Renal pelvis (tissue), 12 donors: ENCODE measurements at places on chromosomes 5 and 9.

DNA sequence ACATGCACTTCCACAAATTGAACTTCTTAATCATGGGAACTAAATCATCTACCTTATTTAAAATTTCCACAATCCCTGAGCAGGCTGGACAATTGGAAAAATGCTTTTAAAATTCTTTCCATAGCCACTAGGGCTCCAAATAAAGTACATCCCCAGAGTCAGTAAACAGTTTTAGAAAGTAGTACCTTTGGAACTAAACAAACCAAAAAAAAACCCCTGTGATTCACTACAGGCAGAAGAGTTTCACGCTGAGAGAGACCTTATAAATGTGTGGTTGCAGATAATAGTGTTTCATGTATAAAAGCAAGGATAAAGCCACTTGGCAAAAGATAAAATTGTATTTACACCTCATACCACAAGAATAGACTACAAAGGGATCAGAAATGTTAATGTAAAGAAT lies 11.8 kb upstream of the HMGCR start:
- DNase-seq = no peak

DNA sequence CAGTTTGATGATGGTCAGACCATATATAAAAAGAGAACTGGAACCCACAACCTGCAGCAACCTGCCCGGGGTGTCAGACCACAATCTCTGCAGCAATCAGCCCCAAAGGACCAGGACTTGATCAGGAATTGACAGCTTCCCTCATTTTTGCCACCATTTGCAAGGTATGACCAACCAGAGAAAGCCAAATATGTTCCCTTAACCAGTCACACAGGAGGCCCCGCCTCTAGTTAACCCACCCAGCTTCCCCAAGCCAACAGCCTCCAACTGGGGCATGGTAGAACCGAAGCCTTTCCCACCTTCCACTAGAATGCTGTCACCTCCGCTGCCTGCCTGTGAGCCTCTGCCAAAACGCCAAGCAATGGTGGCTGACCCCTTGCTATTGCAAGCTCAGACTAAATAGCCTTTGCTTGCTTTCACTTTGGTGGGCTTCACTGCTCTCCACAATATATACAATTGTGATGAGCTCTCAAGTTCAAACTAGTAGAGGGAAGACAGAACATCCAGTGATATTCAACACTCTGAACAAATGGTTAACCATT lies 86.3 kb downstream of the AK8 start:
- DNase-seq = no peak

- no peak for DNase-seq
Measured at GRCh38 chr5:119386596-119387344, 31.0 kb downstream of the TNFAIP8 start.

DNA sequence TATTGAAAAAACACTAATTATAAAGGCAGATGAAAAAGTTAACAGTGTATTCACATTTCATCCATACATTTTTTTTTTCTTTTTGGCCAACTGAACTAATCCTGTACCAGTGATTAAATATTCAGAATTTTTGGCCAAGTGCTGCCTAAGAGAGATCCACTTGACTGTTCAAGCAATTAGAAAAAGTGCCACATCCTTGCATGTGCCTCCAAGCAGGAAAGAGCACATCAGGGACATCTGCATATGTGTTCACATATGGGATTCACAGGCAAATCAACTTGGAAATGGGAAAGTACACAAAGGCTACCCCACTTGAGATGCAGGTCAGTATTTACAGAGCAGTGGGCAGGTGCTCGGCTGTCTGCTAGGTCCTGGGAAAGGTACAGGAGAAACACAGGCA lies 163.3 kb upstream of the LHFPL2 start:
- DNase-seq = no peak

DNA sequence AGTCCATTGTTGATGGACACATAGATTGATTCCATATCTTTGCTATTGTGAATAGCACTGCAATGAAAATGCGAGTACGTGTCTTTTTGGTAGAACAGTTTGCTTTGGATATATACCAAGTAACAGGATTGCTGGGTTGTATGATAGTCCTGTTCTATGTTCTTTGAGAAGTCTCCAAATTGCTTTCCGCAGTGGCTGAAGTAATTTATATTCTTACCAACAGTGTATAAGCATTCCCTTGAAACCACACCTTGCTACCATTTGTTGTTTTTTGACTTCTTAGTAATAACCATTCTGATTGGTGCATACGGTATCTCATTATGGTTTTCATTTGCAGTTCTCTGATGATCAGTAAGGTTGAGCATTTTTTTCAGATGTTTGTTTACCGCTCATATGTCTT lies 792.9 kb downstream of the PTPRD start:
- DNase-seq = no peak

DNA sequence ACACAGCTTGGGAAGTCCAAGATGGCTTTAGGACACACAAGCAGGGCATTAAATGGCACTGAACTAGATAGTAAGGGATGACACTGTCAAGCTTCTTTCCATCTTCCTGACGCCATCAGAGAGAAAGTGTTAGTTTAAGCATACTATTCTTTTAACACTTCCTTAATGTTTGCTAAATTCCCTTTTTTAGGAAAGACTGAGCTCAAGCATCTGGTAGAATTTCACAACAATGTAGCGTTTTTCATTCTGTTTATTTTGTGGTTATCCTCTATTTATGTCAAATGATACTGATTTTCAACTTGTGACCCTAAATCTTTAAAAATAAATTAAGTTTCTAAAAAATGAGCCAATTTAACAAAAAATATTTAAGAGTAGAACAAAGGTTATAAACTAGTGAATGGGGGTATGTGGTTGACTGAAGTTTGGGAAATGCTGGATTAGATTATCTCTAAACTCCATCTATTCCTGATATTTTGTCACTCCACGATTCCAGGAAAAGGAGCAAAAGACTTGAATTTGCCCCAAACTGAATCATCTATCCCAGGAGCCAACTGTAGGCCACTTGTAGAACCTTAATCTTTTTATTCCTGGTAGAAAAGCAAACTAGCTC lies 147.4 kb upstream of the KLF9 start:
- DNase-seq = no peak

DNA sequence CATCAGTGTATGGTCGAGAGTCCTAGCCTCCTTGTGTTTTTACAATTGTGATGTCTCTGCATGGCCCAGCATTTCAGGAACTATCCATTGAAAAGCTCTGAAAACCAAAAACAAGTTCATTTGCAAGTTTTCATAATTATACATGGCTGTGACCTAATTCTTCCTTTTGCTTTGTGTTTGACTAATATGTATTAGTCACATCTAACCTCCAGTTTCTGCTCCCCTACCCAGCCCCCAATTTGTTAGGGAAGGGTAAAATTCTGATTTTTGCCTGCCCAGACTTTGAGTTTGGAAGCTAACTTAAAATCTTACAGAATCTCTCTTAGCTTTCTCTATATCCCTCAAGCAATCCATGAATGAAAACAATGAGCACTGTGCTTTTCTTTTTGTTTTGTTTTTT lies 128.2 kb upstream of the SEMA6A start:
- no peak for DNase-seq

DNA sequence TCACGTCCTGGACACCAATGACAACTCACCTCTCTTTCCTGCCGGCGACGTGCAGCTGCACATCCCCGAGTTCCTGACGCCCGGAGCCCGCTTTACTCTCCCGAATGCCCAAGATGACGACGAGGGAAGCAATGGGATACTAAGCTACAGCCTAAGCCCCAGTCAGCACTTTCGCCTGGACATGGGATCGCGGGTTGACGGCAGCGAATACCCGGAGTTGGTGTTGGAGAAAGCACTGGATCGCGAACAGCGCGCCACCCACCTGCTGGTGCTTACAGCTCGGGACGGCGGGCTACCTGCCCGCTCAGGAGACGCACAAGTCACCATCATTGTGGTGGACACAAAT lies 1.1 kb downstream of the PCDHAC1 start:
- DNase-seq = no peak

DNA sequence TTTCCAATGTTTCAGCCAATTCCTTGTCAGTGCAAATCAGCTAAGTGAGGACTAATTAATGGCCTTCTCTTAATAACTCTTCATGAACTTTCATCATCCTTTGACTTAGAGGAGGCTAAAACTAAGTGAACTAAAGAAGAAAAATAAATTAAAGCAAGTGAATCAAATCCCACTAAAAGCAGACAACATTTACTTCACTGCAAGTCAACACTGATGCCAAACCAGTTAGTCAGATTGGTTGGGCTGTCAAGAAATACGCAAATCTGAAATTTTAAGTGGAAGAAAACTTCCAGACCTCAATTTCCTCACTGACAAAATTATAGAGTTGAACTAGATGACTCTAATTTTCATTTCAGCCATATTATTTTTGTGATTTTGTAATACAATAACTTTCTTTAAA lies 137.2 kb upstream of the PRLR start:
- no peak for DNase-seq

DNA sequence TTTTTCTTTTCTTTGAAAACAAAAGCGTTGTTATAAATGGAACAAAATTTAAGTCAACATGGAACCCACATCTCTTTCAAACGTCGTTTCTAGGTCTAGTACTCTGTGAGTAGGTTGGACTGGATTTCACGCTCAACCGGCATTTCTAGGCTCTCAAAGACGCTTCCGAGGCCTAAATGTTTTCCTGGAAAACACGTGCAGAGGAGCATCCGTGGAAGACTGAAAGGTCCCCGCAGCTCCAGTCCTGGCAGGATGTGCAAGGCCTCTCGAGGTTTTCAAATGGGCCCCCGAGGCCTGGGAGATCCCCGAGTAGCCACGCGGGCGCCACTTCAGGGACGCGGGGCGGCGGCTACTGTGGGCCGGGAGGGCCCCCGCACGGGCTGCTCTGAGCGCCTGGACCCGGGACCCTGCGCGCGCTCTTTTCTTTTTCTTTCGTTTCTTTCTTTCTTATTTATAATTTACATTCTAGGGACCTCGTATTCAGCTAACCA lies 4.2 kb upstream of the IRX2 start:
- no peak for DNase-seq

DNA sequence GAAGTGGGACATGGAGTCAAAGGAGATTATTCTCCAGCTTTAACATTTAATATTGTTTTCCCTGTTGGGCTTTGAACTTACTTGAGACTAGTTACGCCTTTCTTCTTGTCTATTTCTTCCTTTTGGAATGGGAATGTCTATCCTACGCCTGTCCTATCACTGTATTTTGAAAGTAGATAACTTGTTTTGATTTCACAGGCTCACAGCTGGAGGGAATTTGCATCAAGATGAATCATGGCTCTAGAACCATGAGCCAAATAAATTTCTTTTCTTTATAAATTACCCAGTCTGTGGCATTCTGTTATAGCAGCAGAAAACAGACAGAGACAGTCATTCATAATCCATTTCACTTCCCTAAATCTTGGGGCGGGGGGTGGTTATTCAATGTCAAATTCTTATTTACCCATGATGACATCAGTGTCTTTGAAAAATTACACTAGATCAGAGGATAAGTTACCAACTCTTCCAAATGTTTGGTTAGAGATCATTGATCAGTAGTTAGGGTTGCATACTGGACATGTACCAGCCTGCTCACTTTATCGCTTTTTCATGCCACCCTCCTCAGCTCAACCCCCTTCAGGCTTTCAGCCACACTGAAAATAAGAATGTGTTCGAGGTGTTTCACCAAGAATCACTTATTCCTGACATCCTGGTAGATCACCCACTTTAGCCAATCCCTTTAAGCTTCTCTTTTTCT lies 419.6 kb upstream of the PIK3R1 start:
- no peak for DNase-seq

GRCh38 chr5:92544036-92544435 lies 1037.0 kb downstream of the NR2F1-AS1 start:
- DNase-seq = no peak
